ENCODE measurements at places on chromosomes 2 and 18.

GRCh38 chr2:168089200-168089599, 158.2 kb downstream of the STK39 start:
- no peak for DNase-seq

DNA sequence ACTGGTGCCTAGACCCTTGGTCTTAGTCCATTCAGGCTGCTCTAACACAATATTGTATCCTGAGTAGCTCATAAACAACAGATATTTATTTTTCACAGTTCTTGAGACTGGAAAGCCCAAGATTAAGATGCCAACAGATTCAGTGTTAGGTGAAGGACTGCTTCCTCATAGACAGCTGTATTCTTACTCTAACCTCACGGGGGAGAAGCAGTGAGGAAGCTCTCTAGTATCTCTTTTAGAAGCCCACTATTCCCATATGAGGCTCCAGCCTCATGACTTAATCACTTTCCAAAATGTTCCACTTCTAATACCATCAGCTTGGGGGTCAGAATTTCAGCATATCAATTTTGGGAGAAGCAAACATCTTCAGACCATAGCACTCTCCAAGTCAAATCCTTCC, 833.4 kb downstream of the LRRTM4 start:
- DNase-seq, result no peak

DNA sequence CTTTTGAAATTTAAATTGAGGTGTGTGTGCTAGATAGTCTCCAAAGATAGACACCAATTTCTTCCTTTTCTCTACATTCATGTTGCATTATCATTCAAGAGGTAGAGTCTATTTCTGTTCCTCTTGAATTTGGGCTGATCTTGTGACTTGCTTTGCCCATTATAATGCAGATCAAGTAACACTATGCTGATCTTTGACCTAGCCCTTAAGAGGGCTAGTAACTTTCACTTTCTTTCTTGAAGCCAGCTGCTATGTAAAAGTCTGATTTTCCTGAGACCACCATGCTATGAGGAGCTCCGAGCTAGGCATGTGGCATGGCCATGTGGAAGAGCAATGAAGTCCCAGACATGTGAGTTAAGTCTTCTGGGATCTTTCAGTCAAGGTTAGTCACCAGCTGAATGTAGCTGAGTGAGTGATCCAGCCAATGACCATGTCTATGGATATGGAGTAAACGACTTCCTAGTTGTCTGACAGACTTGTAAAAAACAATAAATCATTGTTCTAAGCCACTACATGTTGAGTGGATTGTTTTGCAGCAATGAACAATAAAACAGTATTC, 189.4 kb upstream of the CWC22 start:
- DNase-seq, result no peak

- DNase-seq, result no peak
Observed at GRCh38 chr18:44819944-44820510, 139.3 kb downstream of the SETBP1 start.

GRCh38 chr2:16620590-16620989, 45.0 kb downstream of the CYRIA start:
- DNase-seq, result no peak

- no peak for DNase-seq
Observed at GRCh38 chr18:9796935-9797549, 88.7 kb upstream of the TXNDC2 start.

DNA sequence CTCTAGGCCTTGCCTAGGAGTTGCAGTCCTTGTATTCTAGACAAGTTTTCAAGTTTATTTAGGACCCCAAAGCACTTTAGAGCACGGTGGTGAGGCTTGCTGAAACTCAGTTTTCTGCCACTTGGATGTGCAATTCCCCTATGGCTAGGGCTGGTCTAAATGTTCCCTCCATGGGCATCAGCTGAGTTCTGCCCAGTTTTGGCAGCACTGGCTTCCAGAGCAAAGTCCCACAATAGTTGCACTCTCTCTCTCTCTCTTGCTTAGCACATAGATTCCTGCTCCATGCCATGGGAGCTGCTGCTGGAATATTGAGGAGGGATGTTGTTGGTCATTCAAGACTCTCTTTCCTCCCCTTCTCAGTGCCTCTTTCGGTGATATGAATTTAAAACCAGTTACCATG, 760.2 kb upstream of the SLC39A10 start:
- no peak for DNase-seq

- DNase-seq, result no peak
Observed at GRCh38 chr2:74199275-74199701, 873 bp downstream of the MTHFD2 start.

- no peak for DNase-seq
Observed at GRCh38 chr18:9173770-9174233, 37.2 kb downstream of the ANKRD12 start.

DNA sequence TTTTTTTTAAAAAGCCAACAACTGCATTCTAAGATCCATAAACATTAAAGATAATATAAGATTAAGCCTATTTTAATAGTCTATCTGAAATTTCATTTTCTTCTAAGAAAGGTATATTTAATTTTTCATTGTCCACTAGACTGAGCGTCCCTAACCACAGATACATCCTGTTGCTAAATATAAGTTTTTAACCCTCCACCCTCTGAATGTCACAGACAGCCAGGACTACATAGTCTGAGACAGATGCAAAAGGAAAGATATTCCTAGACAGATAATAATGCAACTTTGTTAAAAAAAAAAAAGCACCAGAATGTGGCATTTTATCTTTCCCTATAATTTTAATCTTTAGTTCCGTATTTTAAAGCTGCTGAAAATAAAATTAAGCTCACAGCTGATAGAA, 114.6 kb downstream of the ZEB2 start:
- DNase-seq, result no peak

DNA sequence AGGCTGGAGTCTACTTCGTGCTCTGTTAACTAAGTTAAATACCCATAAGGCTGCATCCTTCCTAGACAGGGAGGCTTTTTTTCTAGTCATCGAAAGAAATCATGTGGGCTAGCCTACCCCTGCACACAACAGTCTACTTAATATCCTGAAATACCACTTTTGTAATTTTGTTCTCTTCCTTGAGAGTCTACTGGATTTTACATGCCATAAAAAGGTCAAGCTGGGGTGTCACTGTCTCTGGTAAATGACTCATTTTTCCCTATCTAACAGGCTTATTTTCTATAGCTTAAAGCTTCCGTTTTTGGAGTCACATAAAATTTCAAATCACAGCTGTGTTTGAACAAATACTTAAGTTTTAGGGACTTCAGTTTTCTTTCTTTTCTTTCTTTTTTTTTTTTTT, 10.7 kb upstream of the STAM2 start:
- DNase-seq, result no peak

GRCh38 chr2:9641641-9642040, 10.8 kb upstream of the YWHAQ start:
- no peak for DNase-seq

DNA sequence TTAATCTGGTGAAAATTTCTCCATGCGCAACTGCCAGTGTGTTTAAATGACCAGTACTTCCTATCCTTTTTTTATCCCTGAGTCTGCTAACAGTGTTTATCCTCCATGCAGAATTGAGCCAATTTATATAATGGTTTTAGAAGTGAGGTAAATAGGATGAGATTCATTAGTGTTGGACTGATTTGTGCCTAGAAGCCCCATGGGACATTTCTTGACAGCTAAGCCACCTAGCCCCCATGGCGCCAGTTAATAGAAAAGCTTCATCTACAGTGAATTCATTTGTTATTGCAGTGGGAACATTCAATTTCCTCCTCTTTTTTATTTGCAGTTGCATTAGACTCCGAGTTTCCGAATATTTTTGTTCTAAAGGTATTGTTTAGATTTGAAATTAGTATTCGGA, 175.6 kb downstream of the ARL6IP6 start:
- no peak for DNase-seq

DNA sequence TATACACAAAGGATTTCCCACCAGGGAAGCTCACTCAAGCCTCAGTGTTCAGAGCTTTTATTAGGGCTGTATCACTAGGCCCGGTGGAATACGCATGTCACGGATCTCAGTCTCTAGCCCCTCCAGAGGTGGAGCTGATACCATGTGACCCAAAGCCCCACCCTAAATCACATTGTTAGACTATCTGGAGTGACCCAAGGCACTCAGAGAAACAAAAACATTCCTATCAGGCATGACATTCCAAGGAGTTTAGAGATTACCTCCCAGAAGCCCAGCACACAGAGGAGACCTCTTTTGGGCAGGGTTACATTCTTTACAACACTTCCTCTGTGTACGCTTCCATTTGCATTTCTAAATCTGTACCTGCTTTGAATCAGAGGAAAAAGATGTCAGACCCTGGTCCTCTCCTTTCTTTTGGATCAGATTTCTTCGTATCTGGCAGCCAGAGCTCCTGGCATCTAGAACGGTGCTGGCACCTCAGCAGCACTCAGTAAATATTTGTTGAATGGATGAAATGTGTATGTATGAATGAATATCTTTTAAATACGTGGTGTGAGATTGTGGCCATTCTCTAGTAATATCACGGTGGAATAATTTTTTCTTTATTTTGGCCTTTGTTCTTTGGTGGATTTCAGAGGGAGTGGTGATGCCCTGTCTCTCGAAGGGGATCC, 37.7 kb upstream of the SMAD2 start:
- DNase-seq, result no peak

GRCh38 chr2:223994562-223995162, 37.4 kb downstream of the MRPL44 start:
- DNase-seq, result no peak

- no peak for DNase-seq
Observed at GRCh38 chr2:216206041-216206703, 97.0 kb downstream of the XRCC5 start.

- no peak for DNase-seq
Observed at GRCh38 chr2:149399934-149400615, 69.7 kb downstream of the LYPD6 start.

- no peak for DNase-seq
Observed at GRCh38 chr2:167249197-167249596, 360.9 kb downstream of the XIRP2 start.

DNA sequence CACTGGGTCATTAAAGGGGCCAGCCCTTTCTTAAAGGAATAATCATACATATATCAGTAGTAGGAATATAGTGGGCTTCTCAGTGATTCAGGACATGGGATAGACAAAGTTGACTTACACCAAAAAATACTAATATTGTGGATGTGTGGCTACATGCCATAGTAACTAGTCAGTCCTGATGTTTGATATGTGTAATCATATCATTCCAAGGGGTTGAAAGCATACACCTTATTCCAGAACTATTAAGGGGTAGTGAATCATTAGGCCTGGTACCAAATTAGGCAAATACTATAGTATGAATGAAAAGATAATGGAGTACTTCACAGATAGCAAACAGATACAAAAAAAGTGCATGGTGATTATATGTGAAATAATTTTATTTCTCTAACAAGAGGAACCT, 814.9 kb upstream of the NRXN1 start:
- DNase-seq, result no peak

DNA sequence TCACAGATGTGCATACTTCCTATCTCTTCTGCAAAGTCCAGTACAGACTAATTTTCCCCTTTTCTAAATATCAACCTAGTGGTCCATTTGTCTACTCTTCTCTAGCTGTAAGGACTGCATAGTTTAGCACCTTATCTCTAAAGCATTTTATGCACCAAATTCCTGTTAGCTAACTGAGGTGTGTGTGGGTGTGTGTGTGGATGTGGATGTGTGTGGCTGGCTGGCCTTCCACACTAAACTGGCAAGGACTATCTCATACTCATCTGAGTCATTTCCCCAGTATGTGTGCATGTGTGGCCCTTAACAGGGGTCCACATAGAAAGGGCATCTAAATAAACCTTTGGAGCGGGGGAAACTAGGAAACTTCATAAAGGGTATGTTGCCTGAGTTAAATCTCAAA, 139.6 kb downstream of the TTC32 start:
- DNase-seq, result no peak

GRCh38 chr2:45008296-45009129, 739 bp downstream of the SIX2 start:
- no peak for DNase-seq

- no peak for DNase-seq
Observed at GRCh38 chr2:230879891-230880290, 15.1 kb downstream of the ITM2C start.

GRCh38 chr2:12979066-12979465, 262.3 kb downstream of the TRIB2 start:
- DNase-seq, result no peak

GRCh38 chr2:241774419-241775222, 2.0 kb upstream of the GAL3ST2 start:
- no peak for DNase-seq

GRCh38 chr18:23761941-23762340, 72.7 kb downstream of the LAMA3 start:
- DNase-seq, result no peak

GRCh38 chr2:136932700-136933099, 167.4 kb downstream of the THSD7B start:
- DNase-seq, result no peak

DNA sequence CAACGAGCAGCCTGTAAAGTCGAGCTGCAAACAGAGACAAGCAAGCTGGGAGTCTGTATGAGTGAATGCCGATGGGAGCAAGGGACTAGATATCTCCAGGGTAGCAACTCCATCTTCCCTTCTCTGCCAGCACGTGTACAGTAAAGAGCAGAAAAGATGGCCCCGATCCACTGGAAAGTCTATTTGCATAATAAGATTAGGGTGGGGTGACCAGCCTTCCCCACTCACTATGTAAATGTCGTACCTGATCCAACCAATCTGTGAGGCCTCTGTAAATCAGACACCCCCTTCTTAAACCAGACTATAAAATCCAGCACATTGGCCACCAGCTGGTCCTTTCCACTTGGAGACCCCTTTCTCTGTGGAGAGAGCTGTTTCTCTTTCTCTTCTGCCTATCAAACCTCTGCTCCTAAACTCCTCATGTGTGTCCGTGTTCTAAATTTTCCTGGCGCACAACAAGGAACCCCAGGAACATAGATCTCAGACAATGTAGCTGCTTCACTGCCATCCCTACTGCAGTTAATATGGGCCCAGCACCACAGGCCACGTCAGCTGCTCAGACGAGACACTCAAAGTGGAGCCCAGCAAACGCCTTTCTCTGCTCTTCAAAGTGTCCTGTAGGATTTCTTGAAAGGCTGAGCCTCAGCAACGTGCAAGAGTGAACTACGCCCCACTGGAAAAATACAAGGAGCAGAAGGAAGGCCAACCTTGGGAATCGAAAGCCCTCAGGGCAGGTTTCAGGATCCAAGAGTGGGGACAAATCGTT, 26.1 kb downstream of the DIPK1C start:
- DNase-seq, result no peak

GRCh38 chr18:49019446-49020045, 68.8 kb upstream of the SMAD7 start:
- DNase-seq, result no peak

DNA sequence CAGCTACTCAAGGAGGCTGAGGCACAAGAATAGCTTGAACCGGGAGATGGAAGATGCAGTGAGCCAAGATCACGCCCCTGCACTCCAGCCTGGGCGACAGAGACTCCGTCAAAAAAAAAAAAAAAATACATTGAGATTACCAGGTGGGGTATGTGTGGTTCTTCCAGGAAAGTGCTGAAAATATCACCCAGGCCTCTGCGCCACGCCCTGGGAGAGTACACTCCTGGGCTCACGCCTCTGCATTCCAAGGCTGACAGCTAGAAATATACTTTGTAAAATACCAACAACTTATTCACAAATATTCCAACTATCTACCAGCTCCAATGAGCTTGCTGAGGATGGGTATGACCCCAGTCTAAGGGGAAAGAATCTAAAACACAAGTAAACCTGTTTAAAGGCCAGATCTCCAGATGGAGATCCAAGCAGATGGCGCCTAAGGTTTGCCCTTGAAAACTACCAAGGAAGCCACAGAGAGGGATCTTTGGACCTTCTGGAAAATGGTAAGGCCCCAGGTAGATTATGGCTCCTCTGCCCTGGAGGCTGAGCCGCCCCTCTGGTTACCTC, 21.6 kb upstream of the B3GNT7 start:
- DNase-seq, result no peak
